ENCODE measurements at places on chromosomes 7 and 10.

DNA sequence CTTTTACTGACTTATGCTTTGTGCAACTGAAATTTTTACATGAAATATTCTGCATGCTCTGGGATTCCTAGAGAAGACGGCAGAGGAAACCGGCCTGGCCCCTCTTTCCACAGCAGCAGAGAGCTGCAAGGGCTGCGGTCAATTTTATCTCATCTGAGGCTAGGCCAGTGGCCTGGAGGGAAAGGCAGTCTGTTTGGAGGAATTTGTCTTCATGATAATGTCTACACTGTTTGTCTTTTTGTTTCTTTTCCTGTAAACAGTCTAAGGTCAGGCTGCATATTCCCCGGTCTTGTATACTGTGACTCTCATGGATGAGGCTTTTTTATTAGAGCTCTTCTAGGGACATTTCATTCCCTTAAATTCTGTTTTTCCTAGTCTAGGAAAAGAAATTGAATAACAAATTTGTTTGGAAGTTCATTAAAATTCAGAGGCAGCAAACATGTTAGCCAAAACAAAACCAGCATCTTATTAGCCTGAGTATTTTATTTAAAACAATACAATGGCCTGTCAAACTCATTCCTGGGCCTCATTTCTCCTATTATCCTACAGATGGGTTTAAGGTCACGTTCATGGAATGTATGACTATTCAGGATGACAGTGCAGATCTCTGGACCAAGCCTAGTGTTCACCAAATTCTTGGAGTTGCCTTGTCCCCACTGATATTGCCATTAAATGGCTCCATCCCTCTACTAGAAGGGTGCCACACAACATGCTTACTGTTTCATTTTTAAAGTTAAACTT is 26.4 kb downstream of the LAMB4 start:
- peak; percentile 53 for DNase-seq

GRCh38 chr10:84948644-84949043 is 620.3 kb downstream of the CCSER2 start:
- no peak for DNase-seq

GRCh38 chr7:66183700-66184099 is 21.4 kb upstream of the TPST1 start:
- DNase-seq: peak; percentile 79

DNA sequence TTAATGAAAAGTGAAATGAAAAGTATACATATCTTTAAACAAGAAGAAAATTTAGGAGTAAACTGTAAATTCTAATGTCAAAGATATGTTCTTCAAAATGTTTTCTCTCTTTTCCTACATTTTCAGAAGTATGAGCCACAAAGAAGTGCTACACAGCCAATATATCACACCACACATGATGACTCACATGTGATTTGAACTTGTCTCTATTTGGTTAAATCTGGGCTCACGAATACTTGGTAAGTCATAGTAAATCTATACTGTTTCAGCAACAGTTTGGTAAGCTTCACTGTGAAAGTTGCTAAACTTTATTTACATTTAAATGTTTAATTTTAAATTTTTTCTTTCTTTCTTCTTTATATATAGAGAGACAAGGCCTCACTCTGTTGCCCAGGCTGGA is 380.6 kb upstream of the IGFBP3 start:
- DNase-seq: peak; percentile 77

DNA sequence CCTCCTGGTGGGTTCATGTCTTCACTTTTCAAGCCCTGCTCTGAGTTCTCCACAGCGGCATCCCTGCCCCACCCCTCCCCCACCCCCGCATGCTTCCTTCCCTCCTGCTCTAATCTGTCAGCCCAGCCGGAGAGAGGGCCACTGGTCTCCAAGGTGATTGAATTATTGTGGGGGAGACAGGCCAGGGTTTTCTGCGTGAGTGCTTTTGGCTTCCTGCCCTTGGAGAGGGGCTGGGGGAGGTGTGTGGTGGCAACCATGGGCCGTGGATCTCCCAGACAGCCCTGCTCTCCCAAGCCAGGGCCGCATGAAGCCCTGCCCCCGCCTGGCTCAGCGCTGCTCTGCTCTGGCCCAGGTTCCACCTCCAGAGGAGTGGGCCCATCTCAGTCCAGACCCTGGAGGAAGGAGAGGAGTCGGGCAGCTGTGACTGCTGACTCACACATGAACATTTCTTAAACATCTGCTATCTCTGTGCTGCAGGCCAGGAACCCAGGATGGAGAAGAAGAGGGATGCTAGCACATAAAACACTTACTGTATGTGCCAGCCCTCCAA is 109.9 kb downstream of the ZMIZ1 start:
- peak; percentile 93 for DNase-seq

GRCh38 chr7:130794619-130794922 is 60.6 kb upstream of the KLF14 start:
- DNase-seq: no peak

Data from fibroblast of skin of right biceps (primary cell).